ENCODE measurements at places on chromosomes 2 and 18.

- DNase-seq, result no peak
Observed at GRCh38 chr2:83331810-83332209, 1127.3 kb downstream of the SUCLG1 start.

DNA sequence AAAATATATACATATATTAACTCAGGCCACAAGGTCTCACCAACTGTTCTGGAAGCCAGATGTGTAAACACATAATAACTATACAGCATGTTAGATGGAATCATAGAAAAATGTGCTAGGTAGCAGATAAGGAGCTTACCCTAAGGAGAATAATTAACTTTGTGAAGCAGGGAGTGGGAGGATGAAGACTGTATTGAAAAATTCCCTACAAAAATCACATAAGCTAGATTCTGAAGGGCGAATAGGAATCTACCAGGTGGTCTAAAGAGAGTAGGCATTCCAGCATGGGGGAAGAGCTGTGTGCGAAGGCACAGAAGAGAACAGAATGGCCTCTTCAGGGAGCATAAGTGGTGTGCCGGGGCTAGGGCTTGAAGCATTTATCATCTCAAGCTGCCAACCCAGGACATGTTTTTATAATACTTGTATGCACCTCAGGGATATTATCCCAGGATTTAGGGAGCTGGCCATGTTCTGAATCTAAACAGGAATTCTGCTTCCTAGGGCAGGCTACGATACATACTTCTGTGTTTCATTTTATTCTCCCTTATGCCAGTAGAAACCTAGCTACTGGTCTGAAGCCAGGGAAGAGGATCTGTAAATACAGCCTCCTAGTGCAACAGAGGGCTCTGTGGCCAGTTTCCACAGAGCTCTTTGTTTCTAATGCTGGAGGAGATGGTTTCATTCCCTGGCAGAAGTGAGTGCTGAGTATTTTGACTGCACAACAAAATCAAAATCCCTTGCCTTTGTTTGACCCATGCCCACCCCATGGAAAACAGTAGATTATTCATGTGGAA is 56.7 kb downstream of the NEMP2 start:
- DNase-seq, result no peak

GRCh38 chr2:59732871-59733566 is 820.4 kb downstream of the BCL11A start:
- DNase-seq, result no peak

DNA sequence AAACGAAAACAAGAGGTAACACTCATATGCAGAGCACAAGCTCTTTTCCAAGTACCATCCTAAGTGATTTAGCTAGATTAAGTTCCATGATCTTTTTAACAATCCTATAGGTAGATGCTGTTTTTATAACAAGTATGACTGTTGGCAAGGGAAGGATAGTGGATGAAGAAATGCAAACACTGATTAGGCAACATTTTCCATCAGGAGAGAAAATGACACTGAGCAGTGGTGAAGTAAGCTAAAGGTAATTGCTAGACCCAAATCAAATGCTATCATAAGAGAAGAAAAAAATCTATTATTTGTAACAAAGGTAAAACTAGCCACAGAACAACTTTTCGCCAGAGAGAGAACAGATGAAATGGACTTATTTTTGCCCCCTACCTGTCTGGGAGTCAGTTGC is 34.3 kb upstream of the BARD1 start:
- DNase-seq, result no peak

DNA sequence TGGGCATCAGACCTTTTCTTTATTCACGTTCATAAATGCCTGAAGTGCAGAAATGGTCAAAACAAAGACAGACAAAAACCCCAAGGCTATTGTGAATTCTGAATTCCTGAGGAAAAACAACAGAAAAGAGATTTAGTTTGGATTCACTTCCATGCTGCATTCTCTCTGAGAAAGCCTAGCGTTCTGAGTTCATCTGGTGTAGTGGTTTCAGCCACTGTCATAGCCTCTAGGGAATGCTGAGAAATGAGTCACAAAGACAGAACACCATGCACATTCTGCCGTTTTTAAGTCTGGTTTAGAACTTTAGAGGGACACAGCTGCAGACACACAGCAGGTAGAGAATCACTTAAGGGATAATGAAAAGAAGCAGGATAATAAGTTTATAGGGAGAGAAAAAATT is 93.8 kb downstream of the LRP1B start:
- DNase-seq, result no peak

DNA sequence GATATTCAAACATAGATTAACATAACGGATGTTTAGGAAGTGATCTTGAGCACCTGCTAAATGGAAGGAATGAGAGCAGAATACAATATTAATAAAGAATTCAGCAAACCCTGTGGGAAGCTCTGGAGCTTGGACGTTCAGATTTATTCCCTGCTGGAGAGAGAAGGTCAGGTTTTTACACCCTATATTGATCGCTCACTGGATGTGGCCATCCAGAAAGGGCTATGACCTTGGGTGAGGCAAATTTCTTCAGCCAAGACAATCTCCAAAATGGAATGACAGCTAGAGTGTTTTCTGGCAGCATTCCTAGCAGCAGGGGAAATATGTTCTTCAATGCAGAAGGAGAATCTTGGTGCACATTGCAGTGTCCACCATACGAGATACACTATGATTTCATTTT is 288.3 kb downstream of the IRS1 start:
- no peak for DNase-seq

DNA sequence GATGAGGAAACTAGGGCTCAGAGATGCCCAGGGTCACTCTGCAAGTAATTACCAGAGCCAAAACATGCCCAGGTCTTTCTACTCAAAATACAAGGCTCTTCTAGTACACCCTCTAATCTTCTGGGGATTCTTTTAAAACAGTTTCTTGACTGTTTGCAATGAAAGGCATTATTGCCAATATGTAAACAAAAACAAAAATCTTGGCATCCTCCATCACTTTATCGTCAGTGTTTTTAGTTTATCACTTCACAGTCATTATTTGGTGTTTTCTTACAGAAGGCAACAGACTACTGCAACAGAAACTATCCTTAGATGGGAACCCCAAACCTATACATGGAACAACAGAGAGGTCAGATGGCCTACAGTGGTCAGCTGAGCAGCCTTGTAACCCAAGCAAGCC is 71.0 kb downstream of the KCTD18 start:
- DNase-seq, result no peak

- peak; percentile 16 for DNase-seq
Observed at GRCh38 chr2:131641414-131642206, 113.9 kb downstream of the CCDC74A start.

GRCh38 chr18:60898111-60898510 is 435.1 kb upstream of the CDH20 start:
- no peak for DNase-seq

GRCh38 chr2:40168546-40168945 is 283.3 kb downstream of the SLC8A1 start:
- no peak for DNase-seq

DNA sequence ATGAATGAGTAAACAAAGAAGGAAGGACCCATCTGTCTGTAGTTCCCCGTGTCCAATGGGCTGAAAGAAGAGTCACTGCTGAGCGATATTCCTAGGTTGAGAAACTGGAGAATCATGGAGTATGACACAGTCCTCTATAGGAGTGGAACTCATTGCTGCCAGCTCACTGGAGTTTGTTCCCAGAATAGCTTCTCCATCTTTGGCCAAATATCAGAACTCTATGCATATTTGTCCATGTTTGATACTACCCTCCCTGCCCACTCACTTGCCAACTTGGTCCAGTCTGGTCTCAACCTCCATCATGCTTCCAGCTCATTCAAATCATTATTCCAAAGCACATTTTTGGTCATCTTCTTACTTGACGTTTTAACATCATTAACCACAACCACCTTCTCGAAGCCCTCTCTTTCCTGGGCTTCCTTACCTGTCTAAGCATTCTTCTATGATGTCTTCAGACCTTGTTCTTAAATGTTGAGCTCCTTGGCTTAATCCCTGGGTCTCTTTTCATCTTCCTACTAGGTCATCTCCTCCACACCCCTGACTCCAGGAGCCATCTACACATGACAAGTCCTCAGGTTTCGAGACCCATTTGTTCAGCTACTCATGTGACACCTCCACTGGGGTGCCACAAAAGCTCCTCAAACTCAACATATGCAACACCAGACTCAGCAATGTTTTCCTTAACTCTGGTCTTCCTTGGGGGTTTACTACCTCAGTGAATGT is 221.6 kb downstream of the MYCN start:
- no peak for DNase-seq

GRCh38 chr2:203951366-203951902 is 14.9 kb downstream of the ICOS start:
- DNase-seq, result no peak

GRCh38 chr2:165675551-165675968 is 118.5 kb downstream of the GALNT3 start:
- peak; percentile 58 for DNase-seq

DNA sequence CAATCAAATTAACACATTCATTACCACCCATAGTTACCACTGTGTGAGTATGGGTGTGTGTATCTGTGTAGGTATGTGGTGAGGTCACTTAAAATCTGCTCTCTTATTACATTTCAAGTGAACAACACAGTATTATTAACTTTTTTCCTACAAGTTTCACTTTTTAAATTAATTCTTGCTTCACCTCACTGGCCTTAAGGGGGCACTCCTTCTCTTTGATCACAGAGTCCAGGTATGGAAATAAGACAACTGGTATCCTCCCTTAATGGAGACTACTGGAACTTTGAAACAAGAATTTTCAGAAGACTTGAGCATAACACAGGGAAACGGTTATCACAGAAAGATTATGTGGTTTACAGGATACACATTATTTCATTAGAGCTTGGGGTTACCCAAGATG is 255.8 kb downstream of the ASXL3 start:
- DNase-seq, result no peak

GRCh38 chr18:62732617-62733016 is 17.3 kb downstream of the PHLPP1 start:
- DNase-seq, result no peak

- no peak for DNase-seq
Observed at GRCh38 chr2:3703236-3703756, at the start of gene DCDC2C. DCDC2C (plus strand) TSS chr2:3703575; CDS start chr2:3703752, 177 bp downstream.

- no peak for DNase-seq
Observed at GRCh38 chr2:136290326-136290725, 172.4 kb upstream of the CXCR4 start.

DNA sequence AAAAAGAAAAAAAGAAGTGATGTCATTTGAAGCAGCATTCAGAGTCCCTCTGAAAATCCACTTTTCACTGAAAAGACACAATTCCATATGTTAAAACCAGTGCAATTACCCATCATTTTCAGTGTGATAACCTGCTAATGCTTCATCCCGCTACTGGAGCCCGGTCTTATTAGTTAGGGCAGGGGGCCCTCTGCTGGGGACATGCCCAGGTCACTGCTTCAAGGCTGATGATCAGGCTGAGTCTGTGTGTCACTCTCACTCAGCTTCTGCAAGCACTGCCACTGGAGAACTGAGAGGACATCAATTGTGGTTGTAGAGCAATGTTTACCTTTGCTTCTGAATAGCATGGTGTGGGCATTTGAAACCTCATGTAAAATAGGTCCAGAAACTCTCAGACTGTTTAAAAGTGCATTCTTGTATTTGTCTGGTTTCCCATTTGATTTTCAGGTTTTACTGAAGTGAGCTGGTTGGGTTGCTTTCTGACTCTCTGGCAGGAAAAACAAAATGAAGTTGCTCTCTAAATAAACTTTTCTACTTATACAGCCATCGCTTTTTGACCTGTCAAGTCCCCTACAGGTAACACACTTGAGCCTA is 49.2 kb upstream of the NXPH2 start:
- peak; percentile 9 for DNase-seq

- no peak for DNase-seq
Observed at GRCh38 chr18:12009581-12010140, 28.4 kb downstream of the IMPA2 start.

- no peak for DNase-seq
Observed at GRCh38 chr2:147017951-147018645, 826.7 kb upstream of the ACVR2A start.
